Hindlimb muscle (tissue), 1 donor: ENCODE measurements at places on chromosomes 16 and 17. TPM values are rescaled to one million over a fixed set of nuclear protein-coding genes. Genes with fewer than 3 reads are reported as not detected.

The CD300LG gene
- polyA plus RNA-seq, result 3.3 TPM

The KRT39 gene
- polyA plus RNA-seq, result 2.9 TPM

The ZNF385C gene
- 8.0 TPM for polyA plus RNA-seq

The SLFN12 gene
- polyA plus RNA-seq, result 8.2 TPM

The TNFRSF13B gene
- 0.25 TPM for polyA plus RNA-seq

The PYDC1 gene
- polyA plus RNA-seq, result 2.3 TPM

The SDR42E1 gene
- polyA plus RNA-seq, result 0.66 TPM

The SEZ6 gene
- polyA plus RNA-seq, result 0.12 TPM

The RRN3 gene
- 30.9 TPM for polyA plus RNA-seq

The OR1F1 gene
- not detected for polyA plus RNA-seq

The RPL26 gene
- 2,898 TPM for polyA plus RNA-seq

The RAB37 gene
- polyA plus RNA-seq, result 1.2 TPM

The PMFBP1 gene
- polyA plus RNA-seq, result 0.98 TPM

The CDC27 gene
- polyA plus RNA-seq, result 44.6 TPM

The SOST gene
- not detected for polyA plus RNA-seq

The CORO6 gene
- 99.3 TPM for polyA plus RNA-seq

The HCRT gene
- polyA plus RNA-seq, result not detected
